ENCODE measurements at places on chromosomes 12 and 14.

- no peak for DNase-seq
These were observed 766.2 kb downstream of the FLRT2 start for GRCh38 chr14:86296173-86296572.

- peak; percentile 60 for DNase-seq
These were observed 588.7 kb downstream of the CCER1 start for GRCh38 chr12:90366286-90366685.

- no peak for DNase-seq
These were observed 404.4 kb downstream of the FLRT2 start for GRCh38 chr14:85934123-85934885.

DNA sequence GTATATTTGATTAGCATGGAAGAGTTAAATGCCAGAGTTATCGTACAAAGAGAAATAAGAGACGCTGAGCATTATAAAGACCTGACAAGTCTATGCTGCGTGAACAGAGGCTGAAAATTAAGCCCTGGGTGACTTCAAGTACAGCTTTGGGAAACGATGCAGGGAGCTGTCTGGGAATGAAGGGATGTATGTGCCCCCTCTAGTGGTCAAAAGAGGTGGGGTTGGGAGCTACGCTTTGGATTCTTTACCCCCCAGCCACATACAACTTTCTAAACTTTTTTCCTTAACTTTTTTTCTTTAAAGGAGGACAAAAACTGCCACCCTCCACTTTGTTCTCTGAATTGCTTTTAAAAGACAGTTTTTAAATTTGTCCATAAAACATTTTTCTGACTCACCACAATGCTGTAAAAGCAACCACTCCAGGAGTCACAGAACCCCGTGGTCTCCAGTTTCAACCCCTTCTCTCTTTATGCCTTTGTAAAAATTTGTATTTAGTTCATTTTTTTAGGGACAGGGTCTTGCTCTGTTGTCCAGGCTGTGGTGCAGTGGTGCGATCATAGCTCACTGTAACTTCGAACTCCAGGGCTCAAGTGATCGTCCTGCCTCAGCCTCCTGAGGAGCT is 59.4 kb downstream of the ZNF664 start:
- DNase-seq = peak; percentile 33

DNA sequence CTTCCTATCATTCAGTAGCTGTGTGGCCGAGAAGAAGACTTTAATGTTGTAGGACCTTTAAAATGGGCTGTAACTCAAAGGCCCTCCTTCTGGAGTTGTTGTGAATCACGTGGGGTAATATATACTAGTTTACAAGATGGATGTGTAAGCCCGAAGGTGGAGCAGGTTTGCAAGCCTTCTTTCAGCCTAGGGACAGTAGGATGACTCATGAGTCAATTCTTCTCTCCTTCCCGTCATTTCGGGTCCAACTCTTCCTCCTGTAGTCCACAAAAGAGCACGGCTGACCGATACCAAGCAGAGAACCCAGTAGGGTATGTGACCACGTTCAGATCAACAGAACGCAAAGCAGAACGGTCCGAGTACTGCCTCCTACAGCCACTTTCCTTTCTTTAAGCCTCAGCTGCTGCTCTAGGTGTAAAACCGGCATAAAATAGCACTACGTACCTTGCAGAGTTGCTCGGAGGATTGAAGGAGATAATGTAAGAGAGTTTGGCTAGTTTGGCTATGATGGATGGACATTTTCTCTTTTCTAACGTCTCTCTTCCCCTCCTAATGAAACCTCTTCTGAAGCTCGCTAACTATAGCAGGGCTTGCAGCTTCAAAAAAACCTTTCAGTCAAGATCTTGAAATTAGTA is 1.3 kb upstream of the RASSF3 start:
- DNase-seq = peak; percentile 68

DNA sequence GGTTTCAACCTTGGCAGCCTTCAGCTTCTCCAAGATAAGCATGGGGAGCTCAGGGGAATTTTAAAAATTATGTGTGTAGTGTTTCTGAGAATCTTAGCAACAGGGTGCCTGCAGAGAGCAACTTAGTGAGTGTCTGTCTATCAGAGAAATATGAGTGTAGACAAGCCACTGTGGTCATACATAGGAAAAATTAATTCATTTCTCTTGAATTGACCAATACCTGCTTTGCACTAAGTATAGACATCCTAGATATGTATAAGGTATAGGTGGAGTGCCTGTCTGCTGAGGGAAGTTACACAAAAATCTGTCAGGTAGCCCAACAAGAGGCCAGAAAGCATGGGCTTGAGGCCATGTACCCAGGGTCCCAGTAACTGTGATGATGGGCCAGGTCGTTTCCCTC is 20.7 kb downstream of the HELB start:
- DNase-seq = no peak
